T-helper 2 cell (primary cell): ENCODE measurements at places on chromosomes 11 and 22.

GRCh38 chr22:35008213-35008612 lies 57.7 kb upstream of the ISX start:
- DNase-seq: no peak

DNA sequence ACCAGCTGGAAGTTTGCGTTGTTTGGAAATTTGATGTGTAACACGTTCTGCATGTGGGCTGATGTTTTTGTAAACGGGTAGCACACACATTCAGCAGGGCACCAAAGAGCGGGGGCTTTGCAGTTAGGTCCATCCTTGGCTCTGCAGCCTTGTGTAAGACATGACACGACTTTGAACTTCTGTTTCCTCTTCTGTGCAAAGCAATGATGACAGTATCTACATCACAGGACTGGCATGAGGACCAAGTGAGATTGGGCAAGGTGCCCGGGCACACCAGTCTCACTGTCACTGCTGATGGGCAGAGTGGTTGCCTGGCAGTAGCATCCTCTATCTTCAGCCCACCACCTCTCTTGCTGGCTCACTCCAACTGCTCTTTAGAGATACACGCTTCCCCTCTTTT lies 3.3 kb downstream of the TCN2 start:
- DNase-seq: no peak

GRCh38 chr11:75014129-75014528 lies 25.4 kb downstream of the NEU3 start:
- DNase-seq: no peak

GRCh38 chr11:22666688-22667439 lies 453 bp downstream of the GAS2 start:
- DNase-seq: no peak

DNA sequence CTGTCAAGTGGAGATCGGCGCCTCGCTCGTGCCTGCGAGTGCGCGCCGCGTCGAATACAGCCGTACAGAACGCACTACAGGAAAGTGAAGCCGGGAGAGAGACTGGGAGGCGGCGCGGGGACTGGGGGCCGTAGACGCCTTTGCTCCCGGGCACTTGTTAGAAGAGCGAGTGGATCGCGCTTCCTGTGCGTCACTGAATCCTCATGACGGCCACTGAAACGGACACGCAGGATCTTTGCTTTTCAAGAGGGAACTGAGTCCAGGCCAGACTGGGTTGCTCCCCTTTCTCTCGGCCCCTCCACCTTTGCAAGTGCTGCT lies 314 bp downstream of the RIC8A start:
- DNase-seq: no peak

DNA sequence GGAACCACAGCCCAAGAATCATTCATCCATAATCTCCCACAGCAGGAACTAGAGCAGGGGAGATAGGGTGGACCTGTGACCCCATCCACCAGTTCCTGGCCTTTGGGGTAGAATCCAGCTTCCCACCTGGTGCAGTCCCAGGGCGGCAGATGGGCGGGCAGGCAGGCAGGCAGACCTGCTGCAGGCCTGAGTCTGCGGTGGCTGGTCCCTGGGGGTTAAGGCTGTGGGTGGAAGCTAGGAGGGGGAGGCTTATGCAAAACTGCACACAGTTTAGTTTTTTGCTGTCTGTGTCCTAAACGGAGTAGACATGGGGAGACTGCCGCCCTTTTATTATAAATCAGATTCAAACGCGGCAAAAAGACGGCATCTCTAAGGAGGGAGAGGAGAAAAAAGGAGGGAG lies 4.5 kb upstream of the NEFH start:
- DNase-seq: no peak

GRCh38 chr11:25891960-25892359 lies 440.0 kb upstream of the ANO3 start:
- DNase-seq: no peak

DNA sequence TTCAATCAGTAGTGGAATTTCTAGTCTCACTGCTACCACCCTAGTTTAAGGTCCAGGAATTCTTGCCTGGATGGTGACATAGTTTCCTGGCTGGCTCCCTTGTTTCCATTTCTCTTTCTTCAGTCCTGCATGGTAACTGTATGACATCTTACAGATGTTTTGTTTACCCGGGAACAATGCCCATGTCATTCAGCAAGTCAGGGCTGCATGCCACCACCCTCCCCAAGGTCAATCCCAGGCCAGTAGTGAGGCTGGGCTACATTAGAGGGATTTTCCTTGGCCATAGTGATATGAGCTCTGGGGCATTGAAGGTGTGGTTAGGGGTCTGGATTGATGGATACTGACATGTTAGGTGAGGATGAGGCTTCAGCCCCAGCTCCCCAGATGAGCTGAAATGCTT lies 114.9 kb upstream of the E2F8 start:
- no peak for DNase-seq

DNA sequence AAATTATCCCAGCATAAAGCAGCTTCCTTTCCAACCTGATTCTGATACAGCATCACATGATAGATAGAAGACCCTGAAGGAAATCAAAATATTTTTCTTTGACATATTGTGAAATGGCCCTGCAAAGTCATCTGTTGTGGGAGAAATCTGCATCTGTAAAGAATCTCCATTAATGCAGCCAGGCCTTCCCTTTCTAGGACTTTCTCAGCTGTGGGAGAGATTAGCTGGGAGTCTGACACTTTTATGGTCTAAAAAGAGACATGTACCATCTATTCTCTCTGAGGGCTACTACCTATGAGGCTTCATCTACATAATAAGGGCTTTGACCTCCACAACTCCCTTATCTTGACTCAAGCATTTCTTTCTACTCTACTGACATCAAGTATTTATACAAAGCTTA lies 238.1 kb downstream of the SWAP70 start:
- DNase-seq: no peak

DNA sequence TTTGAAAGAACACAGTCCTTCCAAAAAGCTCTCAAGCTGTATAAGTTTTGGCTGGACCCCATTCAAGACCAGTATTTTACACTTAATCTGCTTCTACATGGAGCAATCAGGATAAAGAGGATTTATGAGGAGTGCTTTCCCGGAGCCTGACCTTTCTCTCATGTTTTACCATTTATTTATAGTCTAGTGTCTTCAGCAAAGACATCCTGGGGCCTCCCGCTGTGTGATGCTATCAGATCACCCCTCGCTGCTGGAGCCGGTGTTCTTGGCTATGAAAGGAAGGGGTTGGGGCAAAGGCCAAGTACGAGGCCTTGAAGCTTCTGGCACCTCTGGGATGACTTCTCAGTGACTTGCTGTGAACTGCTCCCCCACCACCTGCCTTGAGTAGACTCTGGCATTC lies 189.6 kb downstream of the ADAMTS15 start:
- no peak for DNase-seq

- DNase-seq: no peak
Observed at GRCh38 chr11:61028135-61028729, 56.8 kb downstream of the CD6 start.

DNA sequence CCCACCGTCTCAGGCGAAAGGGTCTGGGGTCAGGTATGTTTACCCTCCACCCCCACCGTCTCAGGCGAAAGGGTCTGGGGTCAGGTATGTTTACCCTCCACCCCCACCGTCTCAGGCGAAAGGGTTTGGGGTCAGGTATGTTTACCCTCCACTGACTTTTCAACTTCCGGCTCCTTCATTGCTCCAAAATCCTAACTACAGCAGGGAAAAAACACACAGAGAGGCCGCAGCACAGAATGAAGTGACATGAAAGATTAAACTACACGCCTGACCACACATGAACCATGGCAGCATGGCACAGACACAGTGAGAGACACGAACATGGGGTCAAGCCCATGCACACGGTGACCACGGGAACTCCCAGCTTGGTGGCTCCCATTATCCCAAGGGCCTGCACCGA lies 634.9 kb upstream of the B3GAT1 start:
- DNase-seq: no peak

GRCh38 chr11:61569701-61570100 lies 11.2 kb downstream of the SYT7 start:
- no peak for DNase-seq

DNA sequence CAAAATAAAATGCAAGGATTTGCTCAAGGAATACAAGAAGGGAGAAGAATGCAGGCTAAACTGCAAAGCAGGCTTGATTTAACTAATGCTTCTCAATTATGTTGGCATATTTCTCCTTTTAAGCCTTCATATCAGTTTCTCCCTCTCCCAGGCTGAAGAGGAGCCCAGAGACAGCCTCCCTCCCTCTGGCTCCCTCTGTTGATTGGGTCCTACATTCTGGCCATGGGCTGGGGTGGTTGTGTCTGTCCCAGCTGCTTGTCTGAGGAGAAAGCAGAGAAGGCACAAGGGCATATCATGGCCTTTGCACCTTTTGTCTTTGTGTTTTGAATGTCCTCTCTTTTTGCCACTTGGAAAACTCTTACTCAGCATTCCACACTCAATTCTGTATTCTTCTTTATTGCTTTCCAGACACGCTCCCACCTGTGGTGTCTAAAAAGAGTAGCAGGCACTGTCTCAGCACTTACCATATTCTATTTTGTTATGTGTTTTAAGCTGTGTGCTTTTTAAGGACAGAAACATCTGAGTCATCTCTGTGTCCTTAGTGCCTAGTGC lies 77.4 kb downstream of the INSC start:
- no peak for DNase-seq
